NCI-H1436 treated with DMSO at 0.1 percent for 48 hours (cell line): ENCODE measurements at places on chromosomes 13 and 19.
A peak's percentile ranks its signal among the peaks of the same experiment; 100 is the strongest.

DNA sequence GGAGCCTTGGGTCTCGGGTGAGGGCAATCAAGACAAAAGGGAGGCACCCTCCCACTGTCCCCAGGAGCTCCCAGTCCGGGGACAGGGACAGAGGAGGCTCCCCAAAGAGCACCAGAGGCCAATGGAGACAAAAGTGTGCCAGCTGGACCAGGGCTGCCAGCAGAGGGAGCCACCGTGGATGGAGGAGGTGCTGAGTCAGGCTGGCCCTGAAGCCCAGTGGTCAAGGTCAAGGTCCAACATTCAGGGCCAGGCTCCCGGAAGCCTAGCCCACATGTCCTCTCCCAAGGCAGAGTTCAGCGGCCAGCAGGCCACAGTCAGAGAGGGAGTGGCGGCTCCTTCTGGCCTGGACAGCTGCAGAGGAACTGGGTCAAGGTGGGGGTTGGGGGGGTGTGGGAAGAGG is 8.4 kb downstream of the COL5A3 start:
- DNase-seq: no peak

GRCh38 chr13:94978516-94978915 is 266.2 kb upstream of the SOX21 start:
- no peak for DNase-seq

DNA sequence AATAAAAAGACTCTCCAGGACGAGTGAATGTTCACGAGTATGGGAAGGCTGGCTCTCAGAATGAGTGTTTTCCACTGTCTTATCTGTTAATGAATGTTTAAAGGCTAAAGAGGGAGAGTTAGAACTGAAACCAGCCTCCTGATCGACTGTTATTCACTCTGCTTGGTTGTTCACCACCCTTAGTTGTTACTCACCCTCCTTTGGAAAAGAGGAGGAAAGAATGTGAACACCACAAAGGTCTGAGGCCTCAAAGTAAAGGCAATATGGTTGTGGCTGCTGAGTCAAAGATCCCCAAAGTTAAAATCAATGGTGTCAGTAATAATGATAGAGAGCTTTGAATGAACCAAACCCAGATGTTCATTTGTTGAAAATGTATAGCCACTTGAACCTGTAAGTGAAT is 1793.2 kb upstream of the PCDH20 start:
- DNase-seq: no peak

DNA sequence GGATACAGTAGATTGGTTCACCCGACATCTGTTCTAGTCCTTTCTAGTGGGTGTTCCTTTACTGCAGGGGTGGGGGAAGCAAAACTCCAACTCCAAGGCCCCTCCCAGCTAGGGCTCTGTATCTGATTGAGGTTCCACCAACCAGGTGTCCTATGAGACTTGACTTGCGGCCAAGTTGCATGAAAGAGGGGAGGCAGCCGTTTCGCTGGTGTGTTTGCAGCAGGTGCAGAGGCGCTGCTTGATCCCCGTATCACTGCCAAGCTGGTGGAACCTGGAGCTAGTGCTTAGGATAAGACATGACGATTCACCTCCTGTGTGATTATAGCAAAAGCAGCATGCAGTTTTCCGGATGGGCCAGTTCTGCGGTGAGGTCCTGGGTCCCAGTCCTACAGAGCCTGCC is 338.2 kb downstream of the UQCRFS1 start:
- no peak for DNase-seq

DNA sequence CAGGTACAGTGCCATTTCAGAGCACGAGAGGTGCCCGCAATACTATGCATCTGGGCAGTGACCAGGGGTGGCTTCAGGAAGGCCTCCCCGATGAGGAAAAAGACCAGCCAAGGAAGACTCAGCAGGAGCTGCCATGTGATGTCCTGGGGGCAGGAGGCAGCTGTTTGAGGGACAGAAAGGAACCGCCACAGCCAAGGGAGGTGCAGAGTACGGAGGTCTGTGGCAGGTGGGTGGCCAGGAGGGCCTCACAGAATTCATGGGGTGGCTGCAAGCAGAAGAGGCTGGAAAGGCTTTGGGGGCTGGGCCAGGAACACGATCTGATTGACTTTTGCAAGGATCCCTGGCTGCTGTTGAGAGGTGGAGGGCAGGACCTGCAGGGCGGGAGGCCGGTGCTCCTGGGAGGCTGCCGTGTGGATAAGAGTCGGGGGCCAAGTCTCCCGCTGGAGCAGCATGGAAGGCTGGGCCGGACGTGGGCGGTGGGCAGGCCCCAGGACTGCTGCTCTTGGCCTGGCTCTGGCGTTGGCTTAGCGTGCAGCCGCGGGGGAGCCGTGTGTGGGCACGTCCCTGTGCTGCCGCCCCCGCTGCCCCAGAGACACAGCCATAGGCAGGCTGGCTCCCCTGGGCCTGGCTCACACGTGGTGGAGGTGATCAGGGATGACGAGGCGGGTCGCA is 29.1 kb downstream of the CEBPA start:
- DNase-seq: no peak

GRCh38 chr19:801030-801860 is 4.0 kb downstream of the PTBP1 start:
- no peak for DNase-seq

- DNase-seq: no peak
These were observed 616 bp downstream of the HNRNPUL1 start for GRCh38 chr19:41264581-41265394.

- peak; percentile 42 for DNase-seq
These were observed 237.6 kb upstream of the IRS2 start for GRCh38 chr13:110023729-110024644.

DNA sequence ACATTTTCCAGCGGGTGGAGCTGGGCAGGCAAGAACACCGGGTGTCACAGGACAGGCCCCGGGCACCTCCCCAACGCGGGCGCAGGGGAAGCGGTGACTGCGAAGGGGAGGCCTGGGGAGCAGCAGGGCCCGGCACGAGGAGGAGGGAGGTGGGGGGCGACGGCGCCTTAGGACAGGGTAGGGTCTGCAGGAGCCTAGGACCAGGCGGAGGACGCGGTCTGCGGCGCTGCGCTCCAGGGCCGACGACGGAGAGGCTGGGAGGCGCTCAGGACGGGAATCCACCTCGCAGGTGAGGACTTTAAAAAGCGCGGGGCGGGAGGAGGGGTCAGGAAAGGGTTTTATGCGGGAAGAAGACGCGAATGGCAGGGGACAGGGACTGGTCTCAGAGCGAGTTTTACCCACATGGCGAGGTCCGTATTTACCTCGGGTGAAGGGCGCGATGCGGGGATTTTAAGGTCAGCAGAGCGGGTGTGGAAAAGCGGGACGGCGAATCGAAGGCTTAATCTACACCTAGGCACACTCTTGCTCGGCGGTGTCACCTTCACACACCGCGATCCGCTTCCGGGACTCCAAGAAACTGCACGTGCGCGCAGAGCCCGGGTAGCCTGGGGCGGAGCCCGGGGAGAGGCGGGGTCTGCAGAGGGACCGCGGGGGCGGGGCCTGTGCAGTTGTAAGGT is 13.5 kb downstream of the ERVV-2 start:
- no peak for DNase-seq

- no peak for DNase-seq
These were observed 134.5 kb downstream of the LMO7 start for GRCh38 chr13:75770592-75771011.

DNA sequence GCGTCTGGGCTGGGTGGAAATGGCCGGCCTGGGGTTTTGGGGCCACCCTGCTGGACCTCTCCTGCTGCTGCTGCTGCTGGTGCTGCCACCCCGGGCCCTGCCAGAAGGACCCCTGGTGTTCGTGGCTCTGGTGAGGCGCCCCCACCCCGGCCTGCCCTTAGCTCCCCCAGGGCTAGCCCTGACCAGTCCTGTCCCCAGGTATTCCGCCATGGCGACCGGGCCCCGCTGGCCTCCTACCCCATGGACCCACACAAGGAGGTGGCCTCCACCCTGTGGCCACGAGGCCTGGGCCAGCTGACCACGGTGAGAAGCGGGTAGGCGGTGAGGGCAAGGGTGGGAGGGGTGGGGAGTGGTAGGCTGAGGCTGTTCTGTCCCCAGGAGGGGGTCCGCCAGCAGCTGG is at the start of gene ACP4:
ACP4 (plus strand) TSS at position 20 of the 400 bp plus-strand sequence; CDS start at position 20, 0 bp downstream.
- no peak for DNase-seq

GRCh38 chr19:30781047-30781446 is 408.9 kb downstream of the ZNF536 start:
- no peak for DNase-seq

DNA sequence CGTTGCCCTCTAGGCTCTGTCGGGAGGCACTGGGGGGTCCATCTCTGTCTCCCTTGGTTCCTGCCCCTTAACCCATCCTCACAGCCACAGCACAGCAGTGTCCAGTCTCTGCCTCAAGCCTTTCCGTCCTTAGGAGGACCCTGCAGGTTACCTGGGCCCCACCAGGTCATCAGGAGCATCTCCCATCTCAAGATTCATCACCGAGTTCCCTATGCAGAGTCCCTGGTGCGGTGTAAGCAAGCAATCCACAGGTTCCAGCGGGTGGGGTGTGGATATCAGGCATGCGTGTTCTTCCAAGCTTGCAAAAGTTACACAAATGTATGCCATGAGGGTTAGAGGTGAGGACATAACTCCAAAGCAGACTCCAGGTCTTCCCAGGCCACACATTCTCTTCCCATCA is 20.9 kb upstream of the GAS6 start:
- DNase-seq: no peak

GRCh38 chr19:35320065-35320713 is 8.8 kb upstream of the CD22 start:
- DNase-seq: no peak

- no peak for DNase-seq
These were observed 577 bp downstream of the ZNF181 start for GRCh38 chr19:34734537-34735103.

DNA sequence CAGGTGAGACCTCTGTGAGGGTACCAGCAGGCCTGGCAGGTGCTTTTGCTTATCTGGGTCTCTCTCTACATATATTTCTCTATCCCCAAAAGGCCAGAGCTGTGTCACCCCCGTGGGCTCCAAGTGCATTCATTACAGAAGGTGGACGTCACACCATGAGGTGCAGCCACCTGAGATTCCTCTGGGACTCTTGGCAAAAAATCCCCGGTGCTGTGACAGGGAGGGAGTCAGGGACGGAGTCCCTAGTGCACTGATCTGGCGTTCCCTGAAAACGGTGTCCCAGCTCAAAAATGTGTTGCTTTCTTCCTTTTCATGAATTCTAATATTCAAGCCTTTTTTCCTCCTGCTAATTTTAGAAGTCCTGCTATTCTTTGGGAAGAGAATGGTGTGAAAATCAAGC is 13.5 kb downstream of the TSHZ3 start:
- no peak for DNase-seq

DNA sequence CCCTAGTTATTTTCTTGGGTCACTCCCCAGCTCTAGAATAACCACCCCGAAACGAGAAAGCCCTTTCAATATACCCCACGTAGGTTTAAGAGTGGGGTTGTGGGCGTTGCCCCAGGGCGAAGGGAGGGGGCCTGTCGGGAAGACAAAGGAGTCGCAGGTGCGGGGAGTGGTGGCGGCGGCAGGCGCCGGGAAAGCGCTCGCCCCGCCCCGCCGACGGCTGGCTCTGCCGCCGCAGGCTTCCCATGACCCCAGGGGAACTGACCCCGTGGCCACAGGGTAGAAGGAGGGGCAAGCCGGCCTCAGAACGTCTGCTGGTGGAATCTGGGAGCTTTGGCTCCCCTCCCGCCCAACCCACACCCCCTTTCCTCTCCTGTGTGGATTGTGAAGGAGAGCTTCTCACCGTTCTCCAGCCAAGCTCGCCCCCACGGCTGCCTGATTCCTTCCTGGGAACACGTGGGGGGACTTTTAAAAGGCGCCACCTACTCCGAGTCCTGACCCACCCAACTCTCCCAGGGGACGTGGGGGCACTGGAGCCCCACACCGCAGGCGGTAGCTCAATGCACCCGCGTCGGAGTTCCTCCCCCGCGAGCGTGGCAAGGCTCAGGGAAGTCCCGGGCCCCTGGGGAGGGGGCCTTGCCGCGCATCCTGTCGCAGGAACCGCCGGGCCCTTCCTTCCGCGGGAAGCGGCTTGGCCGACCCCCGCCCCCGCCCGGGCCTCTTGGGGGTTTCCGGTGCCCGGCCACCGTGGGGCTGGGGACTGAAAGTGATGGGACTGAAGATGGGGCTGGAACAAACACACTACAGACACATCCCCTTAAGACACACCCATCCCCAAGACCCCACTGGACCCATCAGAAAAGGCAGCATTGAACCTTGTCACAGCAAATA is 5.5 kb downstream of the IER2 start:
- no peak for DNase-seq

GRCh38 chr13:82248762-82249161 is 1633.5 kb downstream of the SLITRK1 start:
- peak; percentile 1 for DNase-seq
